Spinal cord (tissue), 10 donors: ENCODE measurements at places on chromosomes 13 and 19. TPM values are rescaled to one million over a fixed set of nuclear protein-coding genes. Genes with fewer than 3 reads are reported as not detected.

GRCh38 chr13:40352802-40353562 lies 313.5 kb downstream of the FOXO1 start:
- DNase-seq = no peak

Gene PEAK3
- total RNA-seq = 0.20 TPM

Gene C13orf46
- total RNA-seq = 0.20 TPM

- no peak for DNase-seq
Measured at GRCh38 chr13:80359414-80359777, 18.5 kb upstream of the SPRY2 start.

GRCh38 chr19:56905631-56906150 lies 65.2 kb upstream of the PEG3 start:
- DNase-seq = no peak

Gene RNASEH2B
- 44.5 TPM for total RNA-seq

Gene ZNF611
- total RNA-seq = 16.6 TPM

Gene CKM
- total RNA-seq = 0.99 TPM

DNA sequence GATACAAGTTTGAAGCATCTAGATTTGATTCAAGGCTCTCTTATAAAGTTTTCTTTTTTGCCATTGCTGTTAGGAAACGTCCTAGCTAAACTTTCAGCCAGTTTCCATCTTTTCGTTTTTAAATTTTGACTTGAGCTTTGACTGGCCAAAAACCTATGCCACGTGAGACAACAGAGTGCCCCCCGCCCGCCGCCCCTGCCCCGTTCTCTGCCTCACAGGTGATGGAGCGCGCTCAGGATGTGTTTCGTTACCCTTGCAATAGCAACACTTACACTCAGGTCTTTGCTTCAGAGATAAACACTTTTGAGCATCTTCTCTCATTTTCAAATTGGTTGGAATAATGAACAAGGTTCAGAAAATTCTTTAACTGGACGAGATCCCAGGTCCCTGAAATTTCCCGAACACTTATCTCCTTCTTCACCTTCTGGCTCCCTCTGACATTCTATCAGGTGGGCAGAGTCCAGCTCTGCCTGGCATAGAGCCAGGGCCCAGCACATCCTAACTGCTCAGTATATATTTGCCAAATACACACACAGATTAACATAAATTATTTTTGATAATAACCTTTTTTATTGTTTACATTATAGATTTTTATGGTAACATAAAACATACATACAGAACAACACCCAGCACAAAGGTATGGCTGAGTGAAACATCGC lies 301.1 kb downstream of the IRS2 start:
- DNase-seq = no peak

DNA sequence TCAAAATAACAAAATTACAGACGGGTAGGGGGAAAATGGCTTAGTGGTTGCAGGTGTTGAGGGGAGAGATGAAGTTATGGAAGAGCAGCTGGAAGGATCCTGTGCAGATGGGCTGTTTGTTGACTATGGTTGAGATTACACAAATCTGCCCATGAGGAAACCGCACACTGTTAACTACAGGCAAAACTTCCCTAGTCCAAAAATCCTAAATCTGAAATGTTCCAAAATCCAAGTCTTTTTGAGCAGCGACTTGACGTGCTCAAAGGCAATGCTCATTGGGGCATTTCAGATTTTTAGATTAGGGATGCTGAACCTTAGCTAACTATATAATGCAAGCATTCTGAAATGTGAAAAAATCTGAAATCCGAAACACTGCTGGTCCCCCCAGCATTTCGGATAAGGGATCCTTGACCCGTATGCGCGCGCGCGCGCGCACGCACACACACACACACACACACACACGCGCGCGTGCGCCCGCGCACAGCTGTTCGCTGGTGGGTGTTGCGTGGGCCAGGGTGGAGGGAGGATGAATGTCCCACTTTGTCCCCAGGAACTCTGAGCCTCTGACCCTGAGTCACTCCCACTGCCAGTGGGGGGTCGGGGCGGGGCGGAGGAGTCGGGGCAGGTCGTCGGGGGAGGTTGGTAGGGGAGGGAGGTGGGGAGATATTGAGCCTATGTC lies 6.8 kb downstream of the F2RL3 start:
- DNase-seq = no peak

- DNase-seq = no peak
Measured at GRCh38 chr13:110338441-110339101, 31.5 kb downstream of the COL4A2 start.

DNA sequence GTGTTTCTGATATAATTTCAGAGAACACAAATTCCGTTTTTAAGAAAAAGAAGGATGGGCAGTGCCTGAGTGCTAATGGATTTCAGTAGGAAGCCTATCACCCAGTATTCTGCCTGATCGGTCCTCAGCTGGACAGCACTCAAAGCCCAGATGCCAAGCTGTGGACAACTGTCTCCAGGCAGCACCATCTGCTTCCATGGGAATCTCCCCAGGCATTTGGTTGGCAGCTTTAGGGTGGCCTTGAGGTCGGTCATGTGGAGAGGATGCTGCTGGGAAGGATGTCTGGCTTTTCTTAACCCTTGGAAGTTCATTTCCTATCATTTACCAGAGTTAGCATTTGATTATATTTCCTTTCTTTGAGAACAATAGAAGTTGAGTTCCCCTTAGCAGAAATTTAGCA lies 311.7 kb downstream of the TBC1D4 start:
- peak; percentile 77 for DNase-seq

Gene CD209
- total RNA-seq = 1.9 TPM

GRCh38 chr13:36046672-36047071 lies 84.5 kb downstream of the DCLK1 start:
- DNase-seq = no peak

DNA sequence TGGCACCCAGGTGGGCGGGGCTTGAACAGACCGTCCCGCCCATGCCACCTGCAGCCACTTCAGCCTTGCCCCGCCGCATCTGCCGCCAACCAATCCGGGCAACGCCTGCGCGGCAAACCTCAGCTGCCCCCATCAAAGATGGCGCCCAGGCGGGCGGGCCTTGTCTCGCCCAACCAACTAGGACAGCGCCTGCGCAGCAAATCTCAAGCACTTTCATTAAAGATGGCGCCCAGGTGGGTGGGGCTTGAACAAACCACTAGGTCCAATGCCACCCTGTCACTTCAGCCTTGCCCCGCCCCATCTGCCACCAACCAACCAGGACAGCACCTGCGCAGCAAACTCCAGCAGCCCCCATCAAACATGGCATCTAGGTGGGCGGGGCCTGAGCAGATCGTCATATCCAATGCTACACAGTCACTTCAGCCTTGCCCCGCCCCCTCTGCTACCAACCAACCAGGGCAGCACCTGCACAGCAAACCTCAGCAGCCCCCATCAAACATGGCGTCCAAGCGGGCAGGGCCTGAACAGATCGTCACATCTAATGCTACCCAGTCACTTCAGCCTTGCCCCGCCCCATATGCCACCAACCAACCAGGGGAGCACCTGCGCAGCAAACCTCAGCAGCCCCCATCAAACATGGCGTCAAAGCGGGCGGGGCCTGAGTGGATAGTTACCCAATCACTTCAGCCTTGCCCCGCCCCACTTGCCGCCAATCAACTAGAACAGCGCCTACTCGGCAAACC lies 1.4 kb downstream of the PEG3 start:
- peak; percentile 100 for DNase-seq

- DNase-seq = no peak
Measured at GRCh38 chr19:1082165-1082927, 12.8 kb downstream of the POLR2E start.

Gene ZNF284
- 6.8 TPM for total RNA-seq

DNA sequence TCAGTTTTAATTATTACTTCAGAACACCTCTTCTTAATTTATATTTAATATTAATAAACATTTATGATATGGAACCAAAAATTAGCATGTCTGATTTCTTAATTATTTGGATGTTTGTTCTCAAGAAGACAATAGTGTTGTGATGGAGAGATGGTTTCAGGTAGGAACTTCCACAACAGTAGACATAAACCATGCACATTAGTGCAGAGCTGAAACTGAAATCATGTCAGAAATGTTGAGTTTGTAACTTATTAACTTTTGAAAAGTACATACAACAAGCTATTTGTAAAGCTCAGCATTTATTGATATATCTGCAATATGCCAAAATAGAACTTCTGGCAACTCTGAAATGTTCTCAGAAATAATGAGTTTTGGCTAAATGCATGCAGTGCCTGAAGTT lies 11.8 kb upstream of the EDNRB start:
- no peak for DNase-seq

Gene IFI30
- 10.3 TPM for total RNA-seq

DNA sequence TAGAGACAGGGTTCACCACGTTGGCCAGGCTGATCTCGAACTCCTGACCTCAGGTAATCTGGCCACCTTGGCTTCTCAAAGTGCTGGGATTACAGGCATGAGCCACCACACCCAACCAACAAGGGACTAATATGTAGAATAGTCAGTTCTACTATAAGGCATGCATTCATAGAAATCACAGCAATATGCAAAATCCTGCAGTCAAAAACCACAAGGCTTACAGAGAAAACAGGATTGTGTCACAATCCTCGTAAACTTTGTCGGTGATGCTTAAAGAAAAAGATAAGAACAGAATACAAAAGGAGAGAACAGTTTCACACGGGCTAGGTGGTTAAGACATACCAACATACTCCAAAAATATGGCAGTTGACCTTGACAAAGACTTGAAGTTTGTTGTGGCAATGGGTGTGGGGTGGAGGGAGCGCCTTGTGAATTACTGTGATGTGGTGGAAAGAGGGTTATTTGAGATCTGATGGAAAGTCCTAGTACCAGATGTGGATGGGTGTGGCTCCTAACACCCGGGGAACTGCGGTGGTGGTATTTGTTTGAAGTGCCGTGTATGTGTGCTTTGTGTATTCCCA lies 12.4 kb downstream of the NOSIP start:
- DNase-seq = no peak

GRCh38 chr19:4456476-4456842 lies 1.1 kb downstream of the UBXN6 start:
- no peak for DNase-seq

DNA sequence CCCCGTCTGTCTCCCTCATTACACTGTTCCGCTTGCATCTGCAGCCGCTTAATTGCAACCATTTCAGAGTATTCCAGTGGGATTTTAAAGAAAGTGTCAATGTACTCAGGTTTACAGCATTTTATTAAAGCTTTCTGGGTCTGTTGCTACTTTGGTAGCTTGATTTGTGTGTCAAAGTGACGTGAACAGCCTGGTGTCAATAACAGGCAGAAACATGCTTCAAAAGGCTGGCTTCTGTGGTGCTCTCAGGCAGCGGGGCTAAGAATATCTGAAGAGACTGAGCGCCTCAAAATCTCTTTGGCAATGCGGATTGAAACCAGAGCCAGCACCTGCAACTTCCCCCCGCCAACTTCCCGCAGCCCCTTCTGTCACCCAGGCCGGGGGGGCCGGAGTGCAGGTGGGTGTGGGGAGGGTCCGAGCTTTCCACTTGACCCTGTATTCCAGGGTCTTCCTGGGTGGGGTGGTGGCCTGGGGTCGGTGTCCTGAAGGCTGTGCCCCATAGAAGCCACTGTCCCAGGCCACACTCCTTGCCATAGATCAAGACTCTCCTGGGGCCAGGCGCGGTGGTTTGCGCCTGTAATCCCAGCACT lies 81.2 kb downstream of the KDM4B start:
- no peak for DNase-seq

DNA sequence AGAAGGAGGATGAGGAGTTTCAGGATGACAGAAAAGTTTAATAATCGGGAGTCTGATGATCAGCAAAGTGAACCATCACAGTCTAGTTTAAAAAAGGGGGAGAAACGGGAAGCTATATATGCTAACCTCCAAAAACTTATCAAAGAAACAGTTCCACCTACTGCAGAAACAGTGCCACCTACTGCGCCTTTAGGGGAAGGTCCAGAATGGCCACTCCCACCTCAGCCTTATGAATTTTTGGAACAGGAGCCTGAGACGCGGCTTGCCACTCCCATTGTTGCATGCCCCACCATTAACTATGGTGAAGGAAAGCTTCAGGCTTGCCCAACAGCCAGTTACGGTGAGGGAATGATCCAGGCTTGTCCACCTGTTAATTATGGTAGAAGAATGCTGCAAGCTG lies 929.0 kb downstream of the SLITRK6 start:
- no peak for DNase-seq

- DNase-seq = no peak
Measured at GRCh38 chr13:75161804-75162203, 320.2 kb downstream of the TBC1D4 start.

Gene P2RY11
- total RNA-seq = 2.8 TPM

- DNase-seq = no peak
Measured at GRCh38 chr13:39272994-39273393, 234.7 kb downstream of the NHLRC3 start.

- DNase-seq = no peak
Measured at GRCh38 chr13:106391271-106391670, 144.2 kb downstream of the EFNB2 start.

GRCh38 chr13:36493046-36493445 lies 60.8 kb downstream of the CCNA1 start:
- no peak for DNase-seq

DNA sequence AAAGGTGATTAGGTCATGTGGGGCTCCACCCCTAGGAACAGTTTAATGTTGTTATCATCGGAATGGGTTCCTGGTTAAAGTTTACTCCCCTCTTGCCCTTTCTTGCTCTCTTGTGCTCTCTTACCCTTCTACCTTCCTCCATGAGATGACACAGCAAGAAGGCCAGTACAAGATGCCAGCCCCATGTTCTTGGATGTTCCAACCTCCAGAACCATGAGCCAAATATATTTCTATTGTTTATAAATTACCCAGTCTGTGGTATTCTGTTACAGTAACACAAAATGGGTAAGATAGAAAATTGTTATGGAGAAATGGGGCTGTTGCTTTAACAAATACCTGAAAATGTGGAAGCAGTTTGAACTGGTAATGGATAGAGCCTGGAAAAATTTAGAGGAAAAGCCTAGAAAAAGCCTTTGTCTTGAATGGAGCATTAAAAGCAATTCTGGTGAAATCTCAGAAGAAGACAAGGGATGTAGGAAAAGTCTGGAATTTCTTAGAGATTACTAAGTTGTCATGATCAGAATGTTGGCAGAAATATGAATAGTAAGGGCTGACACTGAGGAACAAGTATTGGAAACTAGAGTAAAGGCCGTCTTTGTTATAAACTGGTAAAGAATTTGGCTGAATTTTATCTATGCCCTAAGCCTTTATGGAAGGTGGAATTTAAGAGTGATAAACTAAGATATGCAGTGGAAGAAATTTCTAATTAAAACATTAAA lies 53.5 kb upstream of the TSC22D1 start:
- DNase-seq = no peak

Gene CYP4F11
- total RNA-seq = 0.17 TPM
